ENCODE measurements at places on chromosomes 2 and 18.

GRCh38 chr18:69996951-69997798 is 49.5 kb upstream of the CD226 start:
- no peak for DNase-seq

DNA sequence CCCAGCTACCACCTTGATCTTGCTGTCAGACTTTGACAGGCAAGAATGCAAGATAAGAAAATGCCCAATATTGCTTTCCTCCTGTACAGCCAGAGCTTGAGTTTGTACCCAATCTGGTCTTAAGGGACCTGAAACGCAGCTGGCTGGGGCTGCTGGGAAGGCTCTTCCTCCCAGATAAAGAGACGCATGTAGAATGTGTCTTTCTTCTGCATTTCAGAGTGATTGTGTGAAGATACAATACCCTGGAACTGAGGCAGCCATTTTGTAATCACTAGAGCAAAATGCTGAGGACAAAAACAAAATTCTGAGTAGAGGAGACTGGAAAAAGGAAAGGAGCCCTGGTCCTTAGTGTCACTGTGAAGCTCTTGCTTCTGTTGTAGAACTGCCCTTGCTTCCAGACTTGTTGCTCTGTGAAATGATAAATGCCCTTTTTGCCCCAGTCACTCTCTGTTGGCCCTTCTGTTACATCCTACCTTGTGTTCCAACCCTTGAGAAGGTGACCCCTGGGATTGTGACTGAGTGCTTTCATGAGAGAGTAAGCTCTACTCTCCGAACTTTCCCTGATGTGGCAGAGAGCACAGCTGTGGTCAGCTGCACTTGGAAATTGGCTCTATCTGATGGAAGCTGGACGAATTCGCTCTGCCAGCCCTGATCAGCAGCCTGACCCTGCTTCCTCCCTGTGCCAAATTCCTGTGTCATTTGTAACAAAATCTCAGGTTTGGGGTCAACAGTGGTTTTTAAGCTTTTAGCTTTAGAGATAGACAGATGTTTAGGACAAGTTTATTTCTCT is 137.4 kb upstream of the RBMS1 start:
- DNase-seq, result no peak

DNA sequence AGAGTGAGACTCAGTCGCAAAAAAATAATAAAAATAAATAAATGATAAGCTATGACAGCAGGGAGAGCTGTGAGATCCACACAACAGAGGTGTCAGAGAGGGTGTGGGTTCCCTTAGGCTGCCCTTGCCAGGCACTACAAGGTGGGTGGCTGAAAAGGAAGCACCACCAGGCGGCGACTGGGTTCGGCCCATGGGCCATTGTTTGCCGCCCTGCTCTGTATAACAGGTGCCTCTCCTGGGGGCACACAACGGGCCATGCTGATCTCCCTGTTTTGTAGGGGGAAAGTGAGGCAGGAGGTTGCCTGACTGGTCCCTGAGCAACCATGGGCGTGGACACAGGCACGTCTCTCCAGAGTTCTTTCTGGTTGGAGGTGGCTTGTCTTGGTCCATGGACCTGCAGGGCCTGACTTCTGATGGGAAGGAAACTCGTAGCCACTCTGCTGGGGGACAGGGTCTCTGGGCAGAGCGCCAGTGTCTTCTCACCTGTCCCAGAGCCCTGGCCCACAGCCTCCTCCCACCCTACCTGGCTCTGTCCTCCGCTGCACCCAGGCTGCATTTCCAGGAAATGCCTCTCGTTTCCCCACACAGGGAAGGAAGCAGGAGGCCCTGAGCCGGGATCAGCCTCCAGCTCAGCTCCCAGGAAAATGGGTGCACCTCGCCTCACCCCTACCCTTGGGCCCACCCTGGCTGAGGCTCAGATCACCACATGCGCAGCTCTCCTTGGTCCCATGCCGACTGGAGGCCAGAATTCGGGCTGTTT is 109.6 kb upstream of the ODC1 start:
- no peak for DNase-seq

DNA sequence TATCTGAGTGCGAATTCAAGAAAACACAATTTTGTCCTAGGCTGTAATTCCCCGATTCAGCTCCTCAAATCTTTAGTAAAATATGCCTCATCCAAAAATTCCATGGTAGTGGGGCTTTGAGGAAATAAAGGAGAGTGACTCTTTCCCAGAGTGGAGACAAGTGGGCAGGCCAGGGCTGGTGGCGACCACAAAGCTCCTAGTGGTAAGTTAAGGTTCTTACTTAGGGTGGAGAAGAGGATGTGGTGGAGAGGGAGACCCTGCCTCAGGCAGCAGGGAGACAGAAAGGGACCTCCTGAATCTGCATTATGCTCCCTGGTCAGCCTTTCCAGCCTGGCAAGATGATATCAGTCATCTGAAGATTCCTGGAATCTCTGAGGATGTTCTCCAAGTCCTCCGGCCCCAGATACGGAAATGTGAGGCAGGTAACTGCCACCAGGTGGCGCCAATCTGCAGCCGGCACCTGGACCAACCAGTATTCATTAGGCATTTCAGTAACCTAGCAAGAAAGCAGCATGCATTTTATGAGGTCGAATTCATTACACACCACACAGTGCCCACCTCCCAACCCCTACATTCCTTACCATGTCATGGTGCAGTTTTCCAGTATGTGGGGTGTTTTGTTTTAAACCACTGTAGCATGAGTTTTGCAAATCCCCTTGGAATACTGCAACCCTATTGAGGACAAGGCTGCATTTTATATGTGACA is 106.4 kb downstream of the POLE4 start:
- DNase-seq, result peak; percentile 40

DNA sequence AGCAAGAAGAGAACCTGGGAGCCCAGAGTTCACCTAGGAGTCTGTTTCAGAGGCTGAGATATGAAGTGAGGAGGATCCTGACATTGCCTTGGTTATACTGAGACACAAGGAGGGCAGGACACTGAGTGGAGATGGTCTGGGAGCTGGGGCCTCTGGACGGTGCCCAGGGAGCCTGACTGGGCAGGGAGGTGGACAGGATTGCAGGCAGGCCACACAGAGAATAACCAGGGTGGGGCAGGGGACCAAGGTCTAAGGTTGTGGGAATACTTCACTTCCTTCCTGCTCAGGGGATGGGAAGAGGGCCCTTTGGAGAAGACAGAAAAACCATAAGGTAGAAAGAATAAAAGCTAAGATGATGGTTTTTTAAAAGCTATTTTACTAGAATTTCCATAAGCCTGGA is 18.7 kb downstream of the EDAR start:
- DNase-seq, result no peak

GRCh38 chr2:212722046-212722445 is 183.4 kb upstream of the ERBB4 start:
- DNase-seq, result no peak
